ENCODE measurements at places on chromosomes 3 and 15.

DNA sequence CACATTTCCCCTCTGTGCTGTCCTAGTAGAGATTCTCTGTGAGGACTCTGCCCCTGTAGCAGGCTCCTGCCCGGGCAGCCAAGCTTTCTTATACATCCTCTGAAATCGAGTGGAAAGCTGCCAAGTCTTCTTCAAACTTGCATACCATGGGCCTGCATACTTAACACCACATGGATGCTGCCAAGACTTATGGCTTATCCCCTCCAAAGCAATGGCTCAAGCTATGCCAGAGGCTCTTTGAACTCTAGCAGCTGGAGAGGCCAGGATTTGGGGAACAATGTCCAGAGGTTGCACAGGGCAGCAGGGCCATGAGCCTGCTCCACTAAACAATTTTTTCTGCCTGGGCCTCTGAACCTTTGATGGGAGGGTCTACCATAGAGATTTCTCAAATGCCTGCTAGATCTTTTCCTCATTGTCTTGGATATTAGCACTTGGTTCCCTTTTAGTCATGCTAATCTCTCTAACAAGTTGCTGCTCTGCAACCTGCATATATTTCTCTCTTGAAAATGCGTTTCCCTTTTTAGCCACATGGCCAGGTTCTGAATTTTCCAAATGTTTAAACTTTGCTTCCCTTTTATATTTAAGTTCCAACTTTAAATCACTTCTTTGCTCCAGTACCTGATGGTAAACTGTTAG, 6.1 kb upstream of the PLSCR4 start:
- DNase-seq: no peak

- no peak for DNase-seq
Measured at GRCh38 chr3:25895031-25895430, 105.1 kb downstream of the OXSM start.

DNA sequence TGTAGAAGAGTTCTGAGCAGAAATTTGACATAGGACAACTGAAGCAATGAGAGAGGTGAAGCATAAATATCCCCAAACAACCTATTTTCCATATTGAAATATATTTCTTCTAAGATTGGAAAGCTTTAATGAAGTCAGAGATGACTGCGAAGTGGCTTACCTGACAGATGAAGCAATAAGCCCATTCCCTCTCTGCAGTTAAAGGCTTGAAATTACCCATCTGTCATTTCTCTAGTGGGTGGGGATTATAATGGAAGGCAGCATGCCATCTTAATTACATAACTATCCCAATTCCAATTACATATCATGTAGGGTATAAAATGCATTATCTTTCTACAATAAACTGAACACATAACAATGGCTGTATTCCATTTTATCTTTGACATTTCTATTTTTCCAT, 1070.5 kb downstream of the SI start:
- DNase-seq: no peak

GRCh38 chr15:60933900-60934885, 294.9 kb downstream of the RORA start:
- DNase-seq: no peak

- no peak for DNase-seq
Measured at GRCh38 chr3:82261013-82261412, 499.6 kb upstream of the GBE1 start.

GRCh38 chr15:75170711-75171341, 30.9 kb upstream of the C15orf39 start:
- DNase-seq: no peak

- no peak for DNase-seq
Measured at GRCh38 chr3:65955792-65956477, 82.8 kb downstream of the MAGI1 start.

GRCh38 chr3:172303941-172304558, 144.2 kb downstream of the GHSR start:
- DNase-seq: no peak

DNA sequence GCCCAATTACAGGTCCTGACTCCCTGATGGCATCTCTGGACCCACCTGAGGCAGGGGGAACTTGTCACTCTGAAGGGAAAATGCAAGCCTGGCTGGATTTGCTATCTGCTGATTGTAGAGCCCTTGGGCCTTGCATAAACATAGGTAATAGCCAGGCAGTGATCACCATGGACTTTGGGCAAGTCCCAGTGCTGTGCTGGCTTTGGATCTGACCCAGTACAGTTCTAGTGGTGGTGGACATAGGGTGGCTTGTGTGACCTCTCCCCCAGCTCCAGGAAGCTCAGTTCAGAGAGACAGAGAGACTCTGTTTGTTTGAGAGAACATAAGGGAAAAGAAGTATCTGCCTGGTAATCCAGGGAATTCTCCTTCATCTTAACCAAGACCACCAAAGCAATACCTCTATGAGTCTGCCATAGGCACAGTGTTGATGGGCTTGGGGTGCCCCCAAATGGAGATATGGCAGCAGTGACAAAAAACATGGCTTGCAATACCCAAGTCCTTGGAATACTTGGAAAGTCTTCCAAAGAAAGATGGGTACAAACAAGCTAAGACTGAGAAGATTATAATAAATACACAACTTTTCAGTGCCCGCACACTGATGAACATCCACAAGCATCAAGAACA, 348.5 kb downstream of the PYDC2 start:
- no peak for DNase-seq

- no peak for DNase-seq
Measured at GRCh38 chr3:133575086-133575485, 1.6 kb downstream of the CDV3 start.

- DNase-seq: no peak
Measured at GRCh38 chr15:81092559-81092902, 41.5 kb upstream of the CFAP161 start.
